ENCODE measurements at places on chromosomes 6 and 20. TPM values are rescaled to one million over a fixed set of nuclear protein-coding genes. Genes with fewer than 3 reads are reported as not detected.

OVOL2 gene
- 23.1 TPM for total RNA-seq

DNA sequence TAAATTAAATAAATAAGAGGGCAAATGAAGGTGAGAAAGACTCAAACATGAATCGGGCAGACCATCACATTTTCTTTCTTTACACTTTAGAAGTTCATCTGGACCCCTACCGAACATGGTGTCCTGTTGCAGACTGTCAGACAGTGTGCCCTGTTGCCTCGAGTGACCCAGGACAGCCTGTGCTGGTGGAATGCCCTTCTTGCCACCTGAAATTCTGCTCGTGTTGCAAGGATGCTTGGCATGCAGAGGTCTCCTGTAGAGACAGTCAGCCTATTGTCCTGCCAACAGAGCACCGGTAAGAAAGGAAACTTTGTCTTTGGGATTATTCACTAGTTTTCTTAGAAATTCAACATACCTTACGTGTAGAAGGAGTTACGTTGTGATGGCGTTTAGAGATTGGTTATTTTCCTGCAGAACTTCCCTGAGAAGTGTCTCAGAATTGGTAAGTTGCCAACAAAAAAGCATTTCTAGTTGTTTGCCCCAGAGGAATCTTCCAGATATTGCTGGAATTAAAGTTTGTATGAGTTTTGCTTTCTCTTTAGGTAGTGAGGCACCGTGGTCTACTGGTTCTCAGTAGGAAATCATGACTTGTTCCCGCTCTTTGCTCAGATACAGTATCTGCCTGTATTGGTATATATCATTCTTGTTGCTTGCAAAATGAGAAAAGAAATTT is 70.1 kb downstream of the RNF144B start:
- DNase-seq: no peak

GRCh38 chr6:98142839-98143238 is 691.5 kb upstream of the POU3F2 start:
- DNase-seq: no peak

DNA sequence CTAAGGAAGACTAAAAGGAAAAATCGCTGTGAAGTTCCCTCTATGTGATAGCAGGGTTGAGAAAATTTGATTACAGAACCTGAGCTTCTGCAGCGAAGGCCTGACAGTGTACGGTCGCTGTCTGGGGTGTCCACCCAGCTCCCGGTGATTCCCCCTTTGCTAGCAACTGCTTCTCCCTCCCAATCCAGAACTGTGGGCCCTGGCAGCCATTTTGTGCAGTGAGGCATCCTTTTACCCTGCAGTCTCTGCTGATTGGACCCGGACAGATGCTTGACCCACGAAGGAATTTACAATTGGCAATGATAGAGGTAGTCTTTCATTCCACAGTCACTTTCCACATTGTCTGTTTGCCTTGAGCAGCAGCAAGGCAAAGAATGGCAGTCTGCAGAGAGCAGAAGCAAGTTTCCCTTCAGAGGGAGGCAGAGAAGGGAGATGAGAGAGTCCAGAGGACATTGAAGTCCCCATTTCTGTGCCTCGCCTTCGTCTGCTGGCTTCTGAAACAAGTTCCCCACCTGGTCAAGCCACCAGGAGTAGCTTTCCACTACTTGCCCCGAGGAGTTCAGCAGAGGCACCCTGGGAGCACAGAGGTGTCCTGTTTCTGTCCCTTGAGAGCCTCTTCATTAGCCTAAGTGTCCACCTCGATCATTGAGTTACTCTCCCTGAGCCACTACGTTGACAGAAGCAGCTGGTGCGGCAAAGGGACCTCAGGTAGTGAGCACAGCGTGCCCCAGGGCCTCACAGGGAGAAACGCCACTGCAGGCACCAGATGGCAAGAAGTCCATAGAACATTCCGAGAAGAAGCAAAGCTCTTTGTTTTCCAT is 370.3 kb downstream of the NRN1 start:
- no peak for DNase-seq

HEY2 gene
- not detected for total RNA-seq

GRCh38 chr6:139591075-139591865 is 216.8 kb upstream of the CITED2 start:
- DNase-seq: no peak

GLP1R gene
- total RNA-seq: not detected

DNA sequence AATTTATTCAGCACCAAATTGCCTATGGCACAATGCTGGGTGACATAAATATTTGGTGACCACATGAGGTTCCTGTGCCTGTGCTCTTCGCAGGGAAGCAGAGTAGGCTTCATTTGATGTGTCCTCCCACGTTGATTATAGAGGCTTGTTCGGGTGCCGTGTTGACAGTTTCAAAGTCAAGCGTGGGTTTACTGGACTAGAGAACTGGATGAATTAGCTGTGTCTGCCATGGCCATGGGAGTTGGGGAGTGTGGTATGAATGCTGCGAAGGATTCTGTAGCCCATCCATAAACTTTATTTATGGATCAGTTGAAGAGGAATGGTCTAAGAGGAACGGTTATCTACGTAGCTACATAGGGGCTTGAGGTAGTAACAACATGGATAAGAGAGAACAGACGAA is 11.0 kb downstream of the CD109 start:
- no peak for DNase-seq

FUCA2 gene
- 52.8 TPM for total RNA-seq

- DNase-seq: no peak
Measured at GRCh38 chr20:38127920-38128528, 37.0 kb downstream of the TGM2 start.

DNA sequence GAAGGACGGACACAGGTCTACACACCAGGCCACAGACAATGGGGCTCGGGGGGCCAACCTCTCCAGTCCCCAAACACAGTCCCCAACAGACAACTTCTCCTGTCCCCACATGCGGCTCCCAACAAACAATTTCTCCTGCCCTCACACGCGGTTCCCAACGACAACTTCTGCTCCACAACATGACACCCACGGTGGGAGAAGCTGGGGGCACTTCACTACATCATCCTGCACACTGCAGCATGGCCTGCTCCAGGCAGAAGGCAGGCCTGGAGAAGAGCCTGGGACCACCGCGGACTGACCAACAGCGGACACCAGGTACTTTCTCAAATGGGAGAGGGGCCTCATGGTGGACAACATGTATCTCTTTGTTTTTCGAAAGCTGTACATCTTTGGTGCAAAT is 6.7 kb downstream of the TAF4 start:
- no peak for DNase-seq

DNA sequence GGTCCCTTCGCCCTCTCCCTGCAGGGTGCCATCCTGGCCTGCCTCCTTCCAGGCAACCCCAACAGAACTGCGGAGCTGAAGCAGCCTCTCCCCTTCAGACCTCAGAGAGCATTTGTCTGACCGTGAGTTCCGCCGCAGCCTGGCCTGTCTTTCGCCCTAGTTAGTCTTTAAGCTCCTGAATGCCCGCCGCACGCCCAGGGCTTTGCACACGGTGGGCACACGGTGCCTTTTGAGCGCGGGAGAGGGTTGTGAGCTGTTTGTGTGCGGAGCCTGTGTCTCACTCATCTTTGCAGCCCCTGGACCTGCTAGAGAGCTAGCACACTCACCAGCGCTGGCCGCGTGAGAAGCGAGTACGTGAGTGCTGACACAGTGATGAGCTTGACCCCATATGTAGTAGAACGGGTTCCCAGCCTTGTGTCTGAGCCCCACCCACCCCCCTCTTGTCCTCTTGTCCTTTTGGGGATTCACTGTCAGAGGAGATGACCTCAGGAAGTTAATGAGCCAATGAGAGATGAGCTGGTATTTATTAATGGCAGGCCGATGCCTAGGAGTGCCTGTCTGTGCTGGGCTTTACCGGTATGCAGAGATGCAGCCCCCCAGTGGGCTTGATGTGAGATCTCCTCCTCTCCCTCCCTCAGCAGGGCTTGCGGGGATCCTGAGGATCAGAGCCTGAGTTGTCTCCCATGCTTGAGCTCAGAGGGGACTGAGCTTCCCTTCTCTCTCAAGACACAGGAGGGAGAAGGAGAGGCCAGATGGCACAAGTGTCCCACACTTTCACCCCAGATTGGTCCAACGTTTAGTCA is 249.2 kb downstream of the FARS2 start:
- no peak for DNase-seq

GRCh38 chr20:52964131-52964530 is 8.0 kb upstream of the TSHZ2 start:
- no peak for DNase-seq

MEP1A gene
- not detected for total RNA-seq

- DNase-seq: peak; percentile 78
Measured at GRCh38 chr6:16741112-16742016, 19.9 kb downstream of the ATXN1 start.

- no peak for DNase-seq
Measured at GRCh38 chr20:5070570-5070969, 49.2 kb downstream of the PCNA start.

GRCh38 chr20:21432911-21433310 is 35.6 kb upstream of the NKX2-4 start:
- DNase-seq: peak; percentile 52

RIMS4 gene
- 0.04 TPM for total RNA-seq

PDCD2 gene
- total RNA-seq: 77.2 TPM
